ENCODE measurements at places on chromosomes 1 and 21.

- DNase-seq: no peak
Measured at GRCh38 chr1:59143811-59144210, 153.1 kb upstream of the FGGY start.

DNA sequence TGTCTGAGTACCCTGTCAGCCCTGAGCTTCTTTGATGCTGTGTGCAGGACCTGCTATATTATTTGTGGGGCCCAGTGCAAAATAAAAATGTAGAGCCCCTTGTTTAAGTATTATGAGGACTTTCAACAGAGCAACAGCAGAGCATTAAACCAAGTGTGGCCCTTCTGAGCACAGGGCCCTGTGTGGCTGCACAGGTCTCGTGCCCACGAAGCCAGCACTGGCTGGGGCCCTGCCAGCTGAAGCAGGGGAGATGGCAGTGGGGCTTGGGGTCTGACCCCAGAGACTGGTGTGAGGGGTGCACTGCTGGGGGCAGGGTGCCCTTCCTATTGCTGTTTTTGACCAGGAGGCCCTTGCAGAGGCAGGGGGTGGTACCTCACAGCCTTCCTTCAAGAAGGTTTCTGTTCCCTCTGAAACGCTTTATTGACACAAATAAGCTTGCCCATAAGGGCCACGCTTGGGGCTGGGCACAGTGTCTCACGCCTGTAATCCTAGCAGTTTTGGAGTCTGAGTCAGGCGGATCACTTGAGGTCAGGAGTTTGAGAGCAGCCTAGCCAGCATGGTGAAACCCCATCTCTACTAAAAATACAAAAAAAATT lies 2.2 kb upstream of the SEMA4A start:
- DNase-seq: no peak

GRCh38 chr1:114685851-114686250 lies 9.5 kb downstream of the AMPD1 start:
- no peak for DNase-seq

DNA sequence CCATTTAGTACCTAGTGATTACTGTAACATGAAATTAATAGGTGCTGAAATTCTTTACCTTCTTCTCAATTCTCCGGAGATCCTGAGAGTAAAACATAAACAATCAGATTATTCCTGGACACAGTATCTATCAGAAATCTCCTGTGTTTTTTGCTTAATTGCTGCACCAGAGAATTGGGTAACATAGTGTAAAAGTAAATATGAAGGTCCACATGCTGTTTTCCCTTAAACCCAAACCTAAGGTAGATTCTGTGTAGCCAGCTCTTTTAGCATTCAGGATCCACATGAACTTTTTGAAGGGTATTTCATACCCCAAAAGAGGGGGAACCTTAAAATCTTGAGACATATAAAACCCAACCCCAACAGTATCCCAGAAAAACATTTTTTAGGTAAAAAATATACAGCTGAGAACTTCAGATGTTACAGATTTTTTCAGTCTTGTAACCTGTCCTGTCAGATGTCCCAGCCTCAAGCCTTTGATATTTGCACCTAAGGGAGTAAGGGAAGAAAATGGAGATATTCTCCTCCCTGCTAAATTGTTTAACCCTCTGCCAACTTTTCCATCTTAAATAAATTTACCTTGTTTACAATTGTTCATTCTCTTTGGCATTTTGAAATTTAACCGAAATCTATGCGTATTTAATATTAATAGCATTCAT lies 11.2 kb downstream of the ODR4 start:
- no peak for DNase-seq

- no peak for DNase-seq
Measured at GRCh38 chr21:32519945-32520874, 65.1 kb downstream of the TCP10L start.

- DNase-seq: no peak
Measured at GRCh38 chr21:45950740-45951515, 30.6 kb upstream of the COL6A1 start.

Data from CD4-positive, alpha-beta T cell (primary cell).